ENCODE measurements at places on chromosomes 5 and 9.

- no peak for DNase-seq
Measured at GRCh38 chr5:139807647-139808030, 12.0 kb downstream of the PSD2 start.

- DNase-seq, result no peak
Measured at GRCh38 chr9:114820776-114821501, 15.1 kb upstream of the TNFSF15 start.

DNA sequence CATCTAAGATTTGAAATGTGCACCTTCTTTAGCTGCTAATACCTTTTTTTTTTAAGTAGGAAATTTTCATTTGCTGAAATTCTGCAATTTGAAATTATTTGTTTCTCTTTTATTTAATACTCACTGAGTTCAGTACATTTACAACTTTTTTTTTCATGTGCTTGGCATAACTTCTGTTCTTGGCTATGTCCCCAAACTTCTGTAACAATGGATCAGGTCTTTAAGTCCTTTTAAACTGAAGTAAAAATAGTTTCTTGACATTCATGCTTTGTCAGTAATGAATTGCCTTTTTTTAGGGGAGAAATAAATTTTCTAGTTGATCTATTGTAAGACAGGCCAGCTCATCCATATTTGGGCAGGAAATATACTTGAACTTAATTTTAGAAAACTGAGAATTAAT is 41.5 kb downstream of the EDIL3 start:
- no peak for DNase-seq

DNA sequence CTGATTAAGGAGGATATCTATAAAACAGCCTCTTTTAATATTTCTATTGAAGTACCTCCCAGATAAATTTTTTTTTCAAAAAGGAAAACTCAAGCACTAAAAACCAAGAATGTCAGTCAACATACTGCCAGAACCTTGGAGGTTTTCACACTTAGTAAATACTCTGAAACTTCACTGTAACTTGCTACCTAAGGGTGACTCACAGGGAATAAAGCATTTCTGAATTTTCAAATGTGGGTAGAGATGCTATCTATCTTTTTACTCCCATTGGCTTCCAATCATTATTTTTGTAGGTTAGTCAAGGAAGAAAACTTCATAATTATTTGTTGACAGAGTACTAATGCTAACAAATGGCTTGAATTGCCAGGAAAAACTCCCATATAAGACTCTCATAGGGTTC is 46.1 kb downstream of the SLC25A46 start:
- no peak for DNase-seq

DNA sequence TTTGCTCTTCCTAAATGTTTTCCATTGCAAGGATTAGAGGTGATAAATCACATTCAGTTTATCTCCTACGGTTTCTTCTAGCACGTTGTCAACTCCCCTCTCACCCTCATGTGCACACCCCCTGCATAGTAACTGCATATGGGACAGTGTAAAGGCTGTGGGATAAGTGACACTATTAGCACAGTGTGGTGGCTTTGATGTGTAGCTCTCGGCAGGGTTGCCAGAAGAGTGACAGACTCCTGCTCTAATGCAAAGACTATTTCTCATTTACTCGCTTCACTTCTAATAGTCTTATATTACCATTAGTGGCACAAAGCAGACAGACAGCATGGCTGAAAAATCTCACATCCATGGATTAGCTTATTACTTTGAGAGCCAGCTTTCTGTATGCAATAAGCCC is 454.6 kb downstream of the CETN3 start:
- DNase-seq, result no peak

Measured in HS-27A (cell line).